Right cardiac atrium (tissue), 5 donors: ENCODE measurements at places on chromosomes 7 and 10. TPM values are rescaled to one million over a fixed set of nuclear protein-coding genes. Genes with fewer than 3 reads are reported as not detected.

DNA sequence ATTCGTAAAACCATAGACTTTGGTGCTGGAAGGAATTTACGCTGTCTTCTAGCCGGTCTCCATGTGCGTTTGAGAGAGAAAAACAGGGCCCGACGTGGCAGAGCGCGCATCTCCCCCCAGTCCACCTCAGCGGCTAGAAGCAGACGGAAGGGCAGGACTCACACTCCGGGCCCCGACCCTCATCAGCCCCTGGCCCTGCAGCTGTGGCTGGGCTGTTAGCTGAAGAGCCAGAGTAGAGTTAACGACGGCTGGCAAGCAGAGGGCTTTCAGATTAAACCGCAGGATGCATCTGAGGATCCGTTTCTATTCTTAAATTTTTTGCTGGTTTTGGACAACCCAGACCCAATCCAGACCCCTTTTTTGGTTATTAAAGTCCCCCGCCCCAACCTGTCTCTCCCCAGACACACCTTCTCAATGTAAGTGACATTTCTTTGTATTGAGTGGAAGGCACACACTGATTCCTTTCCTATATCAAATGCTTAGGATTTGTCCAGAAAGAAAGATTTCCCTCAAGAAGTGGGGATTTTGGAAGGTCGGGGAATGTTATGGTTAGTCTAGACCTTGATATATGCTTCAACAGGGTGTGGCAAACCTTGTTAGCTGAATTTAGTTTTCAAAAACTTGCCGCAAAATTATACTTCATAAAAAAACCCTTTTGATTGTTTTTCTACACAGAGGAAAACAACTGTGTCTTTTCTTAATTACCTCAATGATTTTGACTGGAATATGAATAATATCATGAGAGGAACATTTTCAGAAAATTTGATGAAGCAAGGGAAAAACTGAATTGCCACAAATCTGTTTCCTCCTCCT is 1.7 kb upstream of the TBX20 start:
- peak; percentile 70 for DNase-seq

GLRX3 gene
- polyA plus RNA-seq: 62.5 TPM

TWIST1 gene
- 3.6 TPM for polyA plus RNA-seq

GRCh38 chr10:124647421-124648130 is 96.6 kb downstream of the FAM53B start:
- peak; percentile 87 for DNase-seq

MBL2 gene
- not detected for polyA plus RNA-seq

- DNase-seq: no peak
These were observed 8.8 kb downstream of the ADAMTS14 start for GRCh38 chr10:70680899-70681730.

DNA sequence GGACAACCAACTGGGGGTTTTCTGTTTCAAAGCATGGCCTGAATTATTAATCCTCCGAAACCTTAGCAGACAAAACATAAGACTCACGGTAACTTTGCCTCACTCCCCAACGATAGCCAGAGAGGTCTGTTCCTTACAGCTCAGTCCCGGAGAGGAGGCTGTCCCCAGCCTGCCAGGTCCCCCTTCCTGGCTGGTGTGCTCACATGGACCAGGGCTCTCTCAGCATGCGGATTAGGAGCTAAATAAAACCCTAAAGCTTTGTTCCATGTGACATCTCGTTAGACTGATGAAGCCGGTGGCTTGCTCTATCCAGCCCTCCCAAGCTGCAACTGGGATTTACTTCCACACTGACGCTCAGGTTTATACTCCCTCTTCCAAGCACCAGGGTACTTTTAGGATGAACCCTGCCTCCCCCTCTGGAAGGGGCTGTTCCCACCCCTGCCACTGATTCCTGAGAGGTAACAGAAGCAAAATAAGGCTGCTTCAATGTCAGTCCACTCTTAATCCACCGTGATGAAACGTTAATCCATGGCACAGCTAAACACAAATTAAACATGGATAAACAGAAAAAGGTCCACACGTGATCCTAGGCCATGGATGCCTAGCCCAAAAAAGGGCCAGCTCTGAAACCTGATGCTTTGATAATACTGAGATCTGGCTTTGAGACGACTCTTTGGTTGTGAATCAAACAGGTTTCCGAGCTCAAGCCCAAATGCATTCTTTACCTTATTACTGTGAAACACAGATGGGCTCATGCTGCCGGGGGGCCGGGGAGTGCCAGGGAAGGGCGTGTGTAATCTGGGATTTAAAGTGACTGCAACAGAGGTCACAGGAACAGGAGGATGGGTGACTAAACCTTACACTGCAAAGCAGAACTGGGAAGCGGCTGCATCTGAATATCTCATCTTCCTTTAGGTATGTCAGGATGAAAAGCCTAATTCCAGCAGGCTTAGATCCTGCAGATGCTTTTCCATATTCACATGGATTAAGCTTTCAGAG is 86.2 kb downstream of the ZRANB1 start:
- no peak for DNase-seq

DNA sequence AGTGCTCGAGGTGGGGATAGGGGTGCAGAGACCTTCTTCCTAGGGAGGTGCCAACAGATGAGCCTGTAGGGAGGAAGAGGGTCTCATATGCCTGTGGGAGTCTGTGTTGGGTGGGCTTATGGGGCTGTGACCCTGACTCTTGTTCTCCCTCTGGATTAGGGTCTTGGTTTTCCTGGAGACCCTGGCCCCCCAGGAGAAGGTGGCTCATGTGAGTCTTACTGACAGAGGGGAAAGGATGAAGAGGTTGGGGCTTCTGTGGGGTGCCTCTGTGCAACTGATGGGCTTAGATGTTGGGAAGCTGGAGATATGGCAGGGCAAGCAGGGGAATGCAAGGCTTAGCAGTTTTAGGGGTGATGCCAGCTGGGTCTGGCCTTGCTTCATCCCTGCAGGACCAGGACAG is 20.2 kb upstream of the VOPP1 start:
- no peak for DNase-seq

FAM180A gene
- polyA plus RNA-seq: 3.7 TPM

DNA sequence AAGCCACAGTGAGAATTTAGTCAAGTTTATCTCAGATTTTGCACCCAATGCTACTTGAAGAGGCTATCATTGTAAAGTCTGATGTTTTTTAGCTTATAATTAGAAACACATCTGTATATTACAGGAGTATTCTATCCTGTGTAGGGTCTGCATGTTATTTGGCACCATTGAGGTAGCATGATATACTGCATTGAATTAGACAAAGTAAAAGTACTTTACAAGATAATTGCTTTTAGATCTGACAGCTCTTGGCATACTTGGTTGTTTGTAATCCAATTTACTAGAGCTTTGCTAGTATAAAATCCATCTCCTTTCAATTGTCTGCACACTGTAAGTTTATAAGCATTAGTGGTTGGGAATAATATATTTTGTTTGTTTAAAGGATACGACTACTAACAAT is 714.3 kb downstream of the ANKRD7 start:
- no peak for DNase-seq

- no peak for DNase-seq
These were observed 228.6 kb downstream of the GLRX3 start for GRCh38 chr10:130364631-130365411.

GRCh38 chr10:8056871-8057331 is 2.4 kb downstream of the GATA3 start:
- no peak for DNase-seq

GRCh38 chr7:123784263-123784662 is 35.5 kb upstream of the WASL start:
- DNase-seq: no peak
